NCI-H1436 treated with DMSO at 0.1 percent for 48 hours (cell line): ENCODE measurements at places on chromosomes 3 and 15.

GRCh38 chr3:8519774-8520448, 18.3 kb downstream of the LMCD1 start:
- DNase-seq, result no peak

GRCh38 chr15:101288905-101289513, 6.0 kb downstream of the SNRPA1 start:
- DNase-seq, result no peak

DNA sequence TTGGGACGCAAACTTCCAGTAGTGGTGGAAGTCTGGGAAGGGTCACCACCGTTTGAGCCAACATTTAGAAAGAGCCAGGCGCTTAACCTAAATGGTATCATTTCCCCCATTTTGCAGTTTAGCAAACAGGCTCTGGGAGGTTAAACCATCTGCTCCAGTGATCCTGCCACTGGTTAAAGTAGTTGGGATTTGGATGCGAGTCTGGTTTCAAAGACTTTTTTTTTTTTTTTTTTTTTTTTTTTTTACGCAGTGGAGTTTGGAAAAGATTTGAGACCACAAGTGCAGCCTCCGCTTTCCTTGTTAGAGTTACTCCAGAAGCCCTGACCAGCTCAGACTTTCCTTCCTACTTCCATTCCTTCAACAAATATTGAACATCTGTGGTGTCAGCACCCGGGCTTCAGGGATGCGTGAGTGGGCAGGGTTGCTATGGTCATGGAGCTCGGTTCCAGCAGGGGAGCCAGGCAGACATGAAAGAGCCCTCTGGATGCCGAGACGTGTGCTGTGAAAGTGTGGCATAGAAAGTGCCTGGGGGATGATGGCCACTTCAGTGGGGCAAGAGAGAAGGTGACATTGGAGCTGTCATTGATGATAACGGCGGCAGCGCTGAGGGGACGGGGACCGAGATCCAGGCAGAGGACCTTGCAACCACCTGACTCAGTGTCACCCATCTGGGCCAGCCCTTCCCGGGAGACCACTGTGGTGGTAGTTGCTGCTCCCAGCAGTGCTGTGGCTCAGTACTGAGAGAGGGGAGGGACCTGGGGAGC, 1.1 kb upstream of the RNU6-1 start:
- DNase-seq, result no peak

- DNase-seq, result no peak
Observed at GRCh38 chr15:70604666-70605315, 158.6 kb downstream of the UACA start.

- no peak for DNase-seq
Observed at GRCh38 chr3:42090973-42091731, at the start of gene TRAK1. Gene TRAK1, plus strand, starts transcription at chr3:42091357. Its CDS starts 113 bp downstream, at chr3:42091470.

DNA sequence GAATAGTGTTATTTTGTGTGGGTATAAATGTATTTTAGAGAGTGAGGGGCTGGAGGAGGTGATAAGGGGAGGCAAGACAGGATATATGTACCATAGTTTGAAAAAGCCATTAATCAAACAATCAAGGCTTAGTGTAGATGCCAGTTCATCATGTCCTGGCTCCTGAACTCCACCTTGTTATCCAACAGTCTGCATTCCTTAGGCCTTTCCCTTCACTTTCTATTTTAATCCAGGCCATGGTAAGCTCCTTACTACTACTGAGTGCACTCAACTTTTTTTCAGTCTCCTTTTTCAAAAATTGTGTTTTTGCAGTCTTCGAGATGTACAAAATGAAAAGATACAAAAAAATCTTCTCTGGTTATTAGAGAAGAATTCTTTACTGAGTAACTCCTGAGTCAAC, 700.5 kb upstream of the NAALADL2 start:
- no peak for DNase-seq

- no peak for DNase-seq
Observed at GRCh38 chr15:75449585-75450306, 1.7 kb downstream of the SIN3A start.

GRCh38 chr3:73509066-73509465, 115.7 kb downstream of the PDZRN3 start:
- no peak for DNase-seq

DNA sequence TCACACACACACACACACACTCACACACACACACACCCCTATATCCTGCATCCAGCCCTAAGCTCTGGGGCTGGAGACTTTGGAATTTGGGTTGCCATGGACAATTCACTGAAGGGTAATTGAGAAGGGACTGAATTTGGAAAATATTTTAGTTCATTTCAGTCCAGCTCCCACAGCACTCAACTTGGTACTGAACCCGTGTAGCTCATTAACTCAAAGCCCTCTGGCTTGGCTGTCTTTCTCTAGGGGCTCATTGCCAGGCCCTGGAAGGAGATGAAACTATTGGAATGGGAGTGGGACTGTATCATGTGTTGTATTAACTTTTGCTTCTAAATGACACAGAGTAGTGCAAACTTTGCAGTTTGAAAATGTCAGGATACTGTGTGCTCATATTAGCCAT, 157.3 kb downstream of the EPHB1 start:
- DNase-seq, result no peak

- DNase-seq, result no peak
Observed at GRCh38 chr3:12484983-12485327, 675 bp downstream of the TSEN2 start.

DNA sequence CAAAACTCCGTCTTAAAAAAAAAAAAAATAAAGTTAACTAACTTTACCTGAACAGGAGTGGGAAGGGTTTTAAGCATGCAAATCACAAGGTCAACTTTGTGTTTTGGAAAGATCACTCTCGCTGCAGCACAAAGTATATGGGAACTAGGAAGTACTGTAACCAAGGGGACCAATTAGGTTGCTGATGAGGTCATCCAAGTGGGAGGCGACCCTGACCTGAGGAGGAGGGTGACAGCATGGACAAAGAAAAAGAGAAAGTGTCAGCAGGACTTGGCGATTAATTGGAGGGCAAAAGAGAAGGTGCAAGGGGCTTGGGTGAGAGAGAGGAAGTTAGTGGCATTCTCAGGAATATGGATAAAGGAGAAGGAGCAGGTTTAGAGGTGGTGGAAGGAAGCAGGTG, 89.5 kb upstream of the ZBED2 start:
- DNase-seq, result no peak

GRCh38 chr3:32002561-32003368, 21.2 kb downstream of the ZNF860 start:
- DNase-seq, result no peak
